ENCODE measurements at places on chromosomes 12 and 14. TPM values are rescaled to one million over a fixed set of nuclear protein-coding genes. Genes with fewer than 3 reads are reported as not detected.

Gene LRFN5
- 6.3 TPM for total RNA-seq

Gene LGR5
- 0.66 TPM for total RNA-seq

Gene CLEC1B
- total RNA-seq: not detected

Gene GRIP1
- 13.7 TPM for total RNA-seq

Gene GYS2
- not detected for total RNA-seq

Gene P2RX7
- total RNA-seq: 0.74 TPM

Gene OTOGL
- total RNA-seq: 0.35 TPM

Gene NYNRIN
- total RNA-seq: 20.0 TPM

Gene SERPINA10
- total RNA-seq: not detected

Gene MARCHF9
- 3.5 TPM for total RNA-seq

Gene IFI27
- total RNA-seq: 0.23 TPM

Gene SLC25A21
- total RNA-seq: 12.1 TPM

Gene ANKS1B
- total RNA-seq: 5.8 TPM

Gene GNG2
- 19.0 TPM for total RNA-seq

Gene ZFHX2
- 11.6 TPM for total RNA-seq

Gene DPPA3
- 2.8 TPM for total RNA-seq

Gene CLEC7A
- total RNA-seq: not detected

Gene SDR39U1
- 22.9 TPM for total RNA-seq

Gene AKAP3
- total RNA-seq: 1.9 TPM

- no peak for DNase-seq
Observed at GRCh38 chr12:91264178-91264577, 81.6 kb upstream of the DCN start.

DNA sequence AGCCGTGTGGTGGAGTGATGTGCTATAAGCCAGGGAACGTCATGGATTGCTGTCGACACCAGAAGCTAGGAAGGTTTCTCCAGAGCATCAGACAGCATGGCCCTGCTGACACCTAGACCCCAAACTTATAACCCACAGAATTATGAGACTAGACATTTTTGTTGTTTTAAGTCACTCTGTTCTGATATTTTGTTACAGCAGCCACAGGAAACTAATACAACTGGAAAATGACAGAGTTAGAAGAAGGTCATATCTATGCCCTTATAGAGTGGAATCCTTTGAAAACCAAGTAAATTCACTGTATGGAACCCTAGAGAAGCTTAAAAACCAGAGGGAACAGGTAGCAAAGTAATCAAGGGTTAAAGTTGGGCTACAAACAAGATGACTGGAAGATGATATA is 42.5 kb downstream of the SPTLC2 start:
- no peak for DNase-seq

DNA sequence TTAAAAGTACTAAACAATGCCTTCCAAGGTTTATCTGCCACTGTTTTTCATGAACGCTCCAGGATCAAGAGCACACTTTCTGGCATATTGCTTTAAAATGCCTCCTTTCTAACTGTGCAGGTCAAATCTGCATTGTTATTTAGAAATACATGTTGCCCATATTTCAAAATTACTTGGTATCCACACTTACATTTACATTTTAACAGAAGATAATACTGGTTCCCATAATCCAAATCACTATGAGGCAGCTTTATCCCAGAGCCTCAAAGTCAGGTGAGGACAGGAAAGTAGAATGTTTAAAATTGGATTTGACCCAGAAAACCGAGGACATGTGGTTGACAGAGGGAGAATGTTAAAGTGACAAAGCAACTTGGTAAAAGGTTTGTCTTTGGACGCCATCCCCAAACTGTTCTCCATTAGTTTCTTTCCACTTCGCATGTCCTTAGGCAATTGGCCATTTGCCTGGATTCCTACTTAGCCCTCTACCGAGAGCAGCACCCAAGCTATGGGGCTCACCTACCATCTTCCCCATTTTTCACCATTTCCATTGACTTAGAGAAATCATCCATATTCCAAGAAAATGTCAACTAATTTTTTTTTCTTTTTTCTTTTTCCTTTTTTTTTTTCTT is 353.0 kb downstream of the PAWR start:
- no peak for DNase-seq

GRCh38 chr14:100384819-100385813 is 62.0 kb downstream of the SLC25A47 start:
- DNase-seq: peak; percentile 52

DNA sequence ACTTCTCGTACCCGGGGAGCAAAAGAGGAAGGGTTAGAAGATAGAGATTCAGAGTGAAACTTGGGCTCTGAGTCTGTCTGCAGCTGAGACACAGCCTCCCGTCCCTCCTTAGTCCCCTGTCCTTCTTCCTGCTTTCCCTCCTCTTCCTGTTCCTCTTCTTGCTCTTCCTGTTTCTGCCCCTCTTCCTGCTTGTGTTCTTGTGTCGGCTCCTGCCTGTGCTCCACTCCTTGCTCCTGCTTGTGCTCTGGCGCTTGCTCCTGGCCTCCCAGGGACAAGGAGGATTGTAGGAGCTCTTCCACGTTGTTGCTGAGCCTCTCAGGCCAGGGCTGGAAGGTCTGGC is 3.0 kb downstream of the ACRBP start:
- no peak for DNase-seq

- no peak for DNase-seq
Observed at GRCh38 chr12:11684811-11685210, 35.3 kb downstream of the ETV6 start.

DNA sequence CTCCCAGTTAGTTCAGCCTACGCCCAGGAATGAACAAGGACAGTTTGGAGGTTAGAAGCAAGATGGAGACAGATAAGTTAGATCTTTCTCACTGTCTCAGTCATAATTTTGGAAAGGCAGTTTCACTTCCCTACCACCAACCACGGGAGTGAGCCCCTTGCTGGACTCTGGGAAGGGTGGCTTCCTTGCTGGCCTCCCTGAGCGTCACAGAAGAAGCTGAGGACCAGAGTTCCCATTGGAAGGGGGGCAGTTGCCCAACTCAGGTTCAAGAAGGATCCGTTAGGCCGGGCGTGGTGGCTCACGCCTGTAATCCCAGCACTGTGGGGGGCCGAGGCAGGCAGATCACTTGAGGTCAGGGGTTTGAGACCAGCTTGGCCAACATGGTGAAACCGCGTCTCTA is 106.2 kb upstream of the MAX start:
- DNase-seq: no peak

- no peak for DNase-seq
Observed at GRCh38 chr14:64860039-64860438, 19.7 kb downstream of the SPTB start.

DNA sequence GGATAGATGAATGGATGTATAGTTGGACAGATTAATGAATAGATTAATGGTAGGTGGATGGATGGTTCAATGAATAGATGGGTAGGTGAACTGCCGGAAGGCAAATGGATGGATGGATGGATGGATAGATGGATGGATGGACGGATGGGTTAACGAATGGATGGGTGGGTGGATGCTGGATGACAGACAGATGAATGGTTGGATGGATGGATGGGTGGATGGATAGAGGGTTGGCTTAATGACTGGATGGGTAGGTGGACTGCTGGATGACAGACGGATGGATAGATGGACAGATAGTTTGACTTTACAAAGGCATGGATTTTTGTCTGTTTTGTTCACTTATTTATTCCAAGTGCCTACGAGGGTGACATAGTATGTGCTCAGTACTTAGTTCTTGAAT is 64.4 kb downstream of the WSCD2 start:
- DNase-seq: no peak

DNA sequence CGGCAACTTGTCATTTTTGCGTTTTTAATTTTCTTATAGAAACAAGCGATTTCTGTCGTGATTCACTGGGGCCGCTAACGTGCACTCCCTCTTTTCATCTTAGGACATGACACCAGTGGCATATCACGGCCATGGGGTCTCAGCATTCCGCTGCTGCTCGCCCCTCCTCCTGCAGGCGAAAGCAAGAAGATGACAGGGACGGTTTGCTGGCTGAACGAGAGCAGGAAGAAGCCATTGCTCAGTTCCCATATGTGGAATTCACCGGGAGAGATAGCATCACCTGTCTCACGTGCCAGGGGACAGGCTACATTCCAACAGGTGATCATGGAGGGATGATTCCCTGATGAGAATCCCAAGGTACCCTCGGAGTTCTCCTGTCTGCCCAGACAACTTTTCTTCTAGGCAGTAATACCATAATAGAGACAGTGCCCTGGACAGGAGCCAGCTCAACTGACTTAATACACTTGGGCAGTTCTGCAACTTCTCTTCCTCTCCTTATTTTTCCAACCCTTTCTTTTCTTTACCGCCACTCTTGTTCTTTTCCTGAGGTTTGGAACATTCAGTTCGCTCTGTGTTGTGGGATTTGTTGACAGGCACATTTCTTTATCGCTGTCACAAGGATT is 821 bp downstream of the TMEM106C start:
- peak; percentile 60 for DNase-seq

DNA sequence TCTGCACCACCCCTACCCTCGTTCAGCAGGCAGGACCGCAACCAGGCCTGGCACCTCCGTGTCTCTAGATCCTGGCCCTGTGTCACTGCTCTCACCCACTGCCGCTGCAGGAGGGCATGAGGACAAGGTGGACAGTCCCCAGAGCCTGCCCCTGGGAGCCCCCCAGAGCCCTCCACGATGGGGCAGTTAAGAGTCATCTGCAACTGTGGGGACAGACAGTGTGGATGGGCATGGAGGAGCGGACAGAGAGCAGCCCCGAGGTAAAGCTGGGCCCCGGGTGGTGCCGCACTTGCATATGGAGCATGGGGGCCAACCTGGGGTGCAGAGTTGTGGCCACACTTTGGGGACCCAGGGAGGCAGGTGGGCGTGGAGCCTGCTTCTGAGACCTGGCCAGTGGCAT is 905.1 kb upstream of the USP15 start:
- no peak for DNase-seq

DNA sequence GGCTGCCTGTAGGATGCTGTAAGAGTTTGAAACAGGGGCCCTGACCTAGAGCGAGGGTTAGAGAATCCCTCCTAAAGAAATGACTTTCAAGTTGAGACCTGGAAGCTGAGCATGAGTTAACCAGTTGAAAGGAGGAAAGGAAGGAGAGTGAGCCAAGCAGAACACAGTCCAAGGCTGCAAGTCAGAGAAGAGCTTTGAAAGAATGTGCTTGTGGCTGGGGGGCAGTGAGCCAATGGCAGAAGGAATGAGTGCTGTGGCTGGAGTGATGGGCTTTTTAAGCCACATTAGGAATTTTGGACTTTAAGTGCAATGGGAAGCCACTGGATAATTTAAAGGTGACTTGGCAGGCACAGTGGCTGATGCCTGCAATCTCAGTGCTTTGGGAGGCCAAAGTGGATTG is 18.1 kb downstream of the CDKN1B start:
- DNase-seq: no peak

DNA sequence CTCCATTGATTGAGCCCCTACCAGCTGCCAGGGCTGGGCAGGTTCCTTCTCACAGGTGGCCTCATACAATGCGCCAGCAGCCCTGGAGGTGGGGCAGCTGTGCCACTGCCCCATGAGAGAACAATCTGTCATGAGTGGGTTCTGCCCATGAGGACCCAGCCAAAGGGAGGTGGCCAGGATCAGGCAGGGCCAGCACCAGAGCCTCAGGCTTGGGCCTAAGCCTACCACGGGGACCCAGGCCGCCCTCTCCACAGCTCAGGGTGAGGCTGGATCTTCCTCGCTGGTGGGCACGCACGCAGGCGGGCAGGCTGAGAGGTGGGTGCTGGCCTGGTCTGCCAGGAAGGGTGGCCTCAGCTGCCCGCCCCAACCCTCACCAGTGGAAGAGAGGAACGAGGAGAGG is 110.7 kb downstream of the KIF26A start:
- DNase-seq: no peak

DNA sequence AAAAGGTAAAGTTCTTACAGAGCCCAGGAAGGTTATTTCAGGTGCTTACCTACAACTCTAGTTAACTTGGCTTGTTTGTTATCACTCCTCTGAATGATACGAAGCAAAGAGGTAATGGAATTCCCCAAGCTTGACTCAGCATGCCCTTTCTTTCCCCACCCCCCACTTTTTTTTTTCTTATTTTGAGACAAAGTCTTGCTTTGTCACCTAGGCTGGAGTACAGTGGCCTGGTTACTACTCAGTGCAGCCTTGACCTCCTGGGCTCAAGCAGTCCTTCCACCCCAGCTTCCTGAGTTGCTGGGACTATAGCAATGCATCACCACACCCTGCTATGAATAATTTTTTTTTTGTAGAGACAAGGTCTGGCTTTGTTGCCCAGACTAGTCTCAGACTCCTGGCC is 17.1 kb upstream of the YBX3 start:
- peak; percentile 13 for DNase-seq

GRCh38 chr12:61514016-61514415 is 746.2 kb upstream of the USP15 start:
- DNase-seq: no peak

DNA sequence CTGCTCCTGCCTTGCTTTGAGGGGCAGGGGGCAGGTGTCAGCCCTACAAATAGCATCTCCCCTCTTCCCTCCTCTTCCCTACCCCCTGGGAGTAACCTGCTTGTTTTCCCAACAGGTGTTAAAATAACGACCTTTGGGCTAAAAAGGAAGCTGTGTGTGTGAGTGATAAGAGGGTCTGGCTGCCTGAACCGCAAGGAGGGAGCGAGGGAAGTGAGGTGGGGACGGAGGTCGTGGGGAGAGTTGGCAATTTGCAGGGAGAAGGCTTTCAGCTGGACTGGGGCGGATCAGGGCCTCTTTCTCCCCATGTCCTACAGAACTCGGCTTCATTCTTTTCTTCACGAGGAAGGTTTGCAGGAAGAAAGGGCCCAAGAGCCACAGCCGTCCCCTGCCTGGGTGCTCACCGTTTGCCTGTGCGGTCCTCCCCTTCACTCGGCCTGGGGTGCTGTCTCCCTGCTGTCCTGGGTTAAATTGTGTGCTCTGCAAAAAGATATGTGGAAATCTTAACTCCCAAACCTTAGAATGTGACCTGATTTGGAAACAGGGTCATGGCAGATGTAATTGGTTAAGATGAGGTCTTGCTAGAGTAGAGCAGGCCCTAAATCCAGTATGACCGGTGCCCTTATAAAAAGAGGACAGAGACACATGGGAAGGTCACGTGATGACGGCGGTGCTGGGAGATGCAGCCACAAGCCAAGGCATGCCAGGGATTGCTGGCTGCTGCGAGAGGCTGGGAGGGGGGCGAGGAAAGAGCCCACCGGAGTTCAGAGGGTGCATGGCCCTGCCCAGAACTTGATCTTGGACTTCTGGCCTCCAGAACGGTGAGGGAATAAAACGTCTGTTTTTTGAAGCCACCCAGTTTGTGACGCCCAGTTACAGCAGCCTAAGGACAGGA is 38.7 kb upstream of the NCOR2 start:
- DNase-seq: no peak

GRCh38 chr12:10967409-10967808 is 19.3 kb downstream of the TAS2R50 start:
- DNase-seq: no peak

- no peak for DNase-seq
Observed at GRCh38 chr12:91185421-91185820, 2.8 kb upstream of the DCN start.

GRCh38 chr14:32381869-32382268 is 52.8 kb downstream of the AKAP6 start:
- DNase-seq: no peak

- no peak for DNase-seq
Observed at GRCh38 chr12:69873429-69873828, 48.4 kb downstream of the MYRFL start.

GRCh38 chr12:6507102-6507998 is 13.4 kb downstream of the NCAPD2 start:
- peak; percentile 58 for DNase-seq

All from GM23338 (cell line).